ENCODE measurements at places on chromosomes 12 and 14. TPM values are rescaled to one million over a fixed set of nuclear protein-coding genes. Genes with fewer than 3 reads are reported as not detected.

GRCh38 chr12:107662484-107662883, 23.1 kb upstream of the PWP1 start:
- DNase-seq, result no peak

GRCh38 chr14:49058511-49058910, 527.7 kb downstream of the RPS29 start:
- DNase-seq, result no peak

Gene ERP27
- total RNA-seq, result not detected

Gene NFATC4
- total RNA-seq, result 95.3 TPM

GRCh38 chr14:54330876-54331275, 65.9 kb upstream of the CDKN3 start:
- DNase-seq, result no peak

DNA sequence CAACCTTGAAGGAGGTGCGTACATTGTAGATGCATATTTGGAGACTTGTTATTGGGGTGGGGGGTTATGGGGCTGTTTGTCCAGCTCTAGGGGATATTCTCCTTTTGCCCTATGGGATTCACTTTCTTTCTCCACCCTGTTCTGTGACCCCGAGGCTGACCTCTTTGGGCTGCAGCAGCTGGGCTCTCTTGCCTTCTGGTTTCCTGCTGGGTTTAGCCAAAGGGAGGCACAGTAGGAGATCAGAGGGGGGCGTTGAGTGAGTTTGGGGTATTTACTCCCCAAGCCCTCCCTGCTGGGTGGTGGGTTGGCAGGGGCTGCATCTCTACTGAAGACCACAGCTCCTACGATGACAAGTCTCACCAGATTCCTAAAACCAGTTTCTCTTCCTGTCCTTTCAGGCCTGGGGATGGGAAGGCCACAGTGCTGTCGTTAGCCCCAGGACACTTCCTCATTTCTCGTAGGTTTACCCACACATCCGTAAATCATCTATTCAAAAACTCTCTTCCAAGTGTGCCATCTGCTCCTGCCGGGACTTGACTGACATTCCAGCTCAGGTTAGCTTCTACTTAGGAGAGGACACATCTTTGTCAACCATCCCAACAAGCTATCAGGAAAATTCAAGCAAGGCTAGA, 127.1 kb downstream of the TMEM30B start:
- DNase-seq, result peak; percentile 19

GRCh38 chr12:32561931-32562341, 117.2 kb upstream of the DNM1L start:
- peak; percentile 90 for DNase-seq

DNA sequence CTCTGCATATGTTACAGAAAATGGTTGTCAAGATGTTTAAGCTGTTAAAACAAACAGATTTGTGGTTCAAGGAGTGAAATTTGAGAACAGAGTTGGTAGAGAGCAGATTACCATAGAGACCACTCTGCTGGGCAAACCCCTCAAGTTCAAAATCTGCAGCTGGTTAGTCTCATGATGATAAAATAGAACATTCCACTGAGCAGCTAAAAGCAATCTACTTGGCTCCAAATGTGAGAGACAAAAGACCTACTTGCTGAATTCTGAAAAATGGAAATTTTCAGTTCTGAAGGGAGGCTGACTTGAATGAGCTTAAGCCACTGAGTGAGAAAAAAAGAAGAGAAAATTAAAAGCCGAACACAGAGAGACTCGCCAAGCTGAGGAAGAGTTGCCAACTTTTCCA, 519.3 kb downstream of the NOVA1 start:
- DNase-seq, result no peak

Measured in neural progenitor cell (in vitro differentiated cells).